Calu3 (cell line): ENCODE measurements at places on chromosomes 6 and 20. TPM values are rescaled to one million over a fixed set of nuclear protein-coding genes. Genes with fewer than 3 reads are reported as not detected.

The MLN gene
- total RNA-seq, result not detected in 2 replicates

The TP53TG5 gene
- total RNA-seq, result 0.52 and 0.88 TPM in 2 replicates

The GHRH gene
- not detected in 2 replicates for total RNA-seq

The ANKRD66 gene
- total RNA-seq, result not detected in 2 replicates

The GPLD1 gene
- 2.0 and 3.5 TPM in 2 replicates for total RNA-seq

The PROKR2 gene
- not detected in 2 replicates for total RNA-seq

The SAMD10 gene
- 23.6 and 23.7 TPM in 2 replicates for total RNA-seq

The GDAP1L1 gene
- not detected in 2 replicates for total RNA-seq

The TP53INP2 gene
- 5.0 and 5.2 TPM in 2 replicates for total RNA-seq

The SCAF8 gene
- total RNA-seq, result 28.0 and 28.6 TPM in 2 replicates

The GLO1 gene
- 137 and 147 TPM in 2 replicates for total RNA-seq

The PTGIS gene
- total RNA-seq, result 0.26 and 0.29 TPM in 2 replicates

The TUBB2B gene
- total RNA-seq, result 2.5 and 3.0 TPM in 2 replicates

The KLHDC3 gene
- total RNA-seq, result 85.9 and 95.7 TPM in 2 replicates

The FAM50B gene
- 5.8 and 7.8 TPM in 2 replicates for total RNA-seq

The SLC17A3 gene
- total RNA-seq, result not detected in 2 replicates

The GNRH2 gene
- 0.50 and 1.7 TPM in 2 replicates for total RNA-seq

The RNF39 gene
- total RNA-seq, result 1.3 and 1.4 TPM in 2 replicates

The DLK2 gene
- total RNA-seq, result 0.59 and 0.86 TPM in 2 replicates

The C20orf202 gene
- 0.22 TPM in 1 of 2 replicates, not detected in the other for total RNA-seq

The RNF114 gene
- 72.3 and 93.9 TPM in 2 replicates for total RNA-seq

GRCh38 chr6:558089-558488, 98.8 kb downstream of the HUS1B start:
- DNase-seq, result no peak

DNA sequence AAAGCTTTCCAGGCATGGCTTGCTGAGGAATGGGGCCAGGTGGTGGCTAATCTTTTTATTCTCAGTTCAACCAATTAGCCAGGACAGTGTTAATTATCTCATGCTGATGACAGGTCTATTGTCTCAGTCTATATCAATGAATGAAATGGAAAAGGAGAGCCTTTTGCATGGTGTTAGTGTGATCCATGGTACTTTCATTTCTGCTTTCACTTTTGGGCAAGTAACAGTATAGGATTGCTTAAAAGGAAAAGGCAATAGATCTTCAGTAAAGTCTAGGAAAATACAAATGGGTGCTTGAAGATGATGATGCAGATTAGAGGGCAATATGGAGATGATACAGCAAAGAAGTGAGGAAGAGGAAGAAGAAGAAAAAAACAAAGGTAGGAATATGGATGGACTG, 430.3 kb downstream of the TFAP2A start:
- DNase-seq, result no peak

GRCh38 chr6:157089851-157090250, 233.5 kb downstream of the TMEM242 start:
- DNase-seq, result no peak

GRCh38 chr6:118775381-118775780, 118.6 kb upstream of the ASF1A start:
- DNase-seq, result no peak

DNA sequence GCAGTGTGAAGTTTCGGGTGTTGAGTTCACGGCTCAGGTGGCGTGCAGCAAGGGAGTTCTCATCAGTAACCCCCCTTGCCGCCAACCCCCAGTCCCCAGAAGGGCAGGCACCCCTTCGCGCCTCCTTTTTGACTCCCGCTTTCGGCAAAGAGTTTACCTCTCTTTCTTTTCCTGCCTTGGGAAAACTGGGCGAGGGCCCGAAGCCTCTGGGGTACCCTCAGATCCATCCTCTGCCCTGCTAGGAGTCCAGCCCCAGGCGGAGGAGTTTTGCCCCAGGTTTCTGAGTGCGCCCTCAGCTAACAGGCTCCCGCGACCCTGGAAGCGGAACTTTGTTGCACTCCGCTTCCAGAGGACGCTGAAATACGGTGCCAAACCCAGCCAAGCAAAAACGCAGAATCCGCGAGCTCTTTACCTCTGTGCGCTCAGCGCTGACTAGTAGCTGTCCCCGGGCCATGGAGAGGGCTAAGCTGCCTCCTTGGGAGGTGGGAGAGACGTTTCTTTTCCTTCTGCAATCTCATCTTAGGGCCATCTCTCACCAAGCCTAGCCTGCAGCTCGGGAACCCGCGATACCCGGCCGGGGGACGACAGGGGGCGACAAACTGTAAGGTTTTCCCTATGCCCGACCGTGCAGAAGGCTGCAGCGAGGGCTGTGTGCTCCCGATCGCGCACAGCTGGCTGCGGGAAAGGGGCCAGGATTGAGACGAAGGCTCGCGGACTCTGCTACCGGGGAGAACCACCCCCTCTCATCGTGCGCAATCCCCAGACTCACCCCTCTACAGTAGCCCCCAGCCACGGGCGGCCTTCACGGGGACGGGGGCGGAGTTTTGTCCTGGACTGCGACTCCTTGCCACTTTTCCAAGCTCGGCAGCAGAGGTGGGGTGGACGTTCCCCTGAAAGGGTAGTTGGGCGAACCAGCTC, 2.7 kb upstream of the PAX1 start:
- no peak for DNase-seq

DNA sequence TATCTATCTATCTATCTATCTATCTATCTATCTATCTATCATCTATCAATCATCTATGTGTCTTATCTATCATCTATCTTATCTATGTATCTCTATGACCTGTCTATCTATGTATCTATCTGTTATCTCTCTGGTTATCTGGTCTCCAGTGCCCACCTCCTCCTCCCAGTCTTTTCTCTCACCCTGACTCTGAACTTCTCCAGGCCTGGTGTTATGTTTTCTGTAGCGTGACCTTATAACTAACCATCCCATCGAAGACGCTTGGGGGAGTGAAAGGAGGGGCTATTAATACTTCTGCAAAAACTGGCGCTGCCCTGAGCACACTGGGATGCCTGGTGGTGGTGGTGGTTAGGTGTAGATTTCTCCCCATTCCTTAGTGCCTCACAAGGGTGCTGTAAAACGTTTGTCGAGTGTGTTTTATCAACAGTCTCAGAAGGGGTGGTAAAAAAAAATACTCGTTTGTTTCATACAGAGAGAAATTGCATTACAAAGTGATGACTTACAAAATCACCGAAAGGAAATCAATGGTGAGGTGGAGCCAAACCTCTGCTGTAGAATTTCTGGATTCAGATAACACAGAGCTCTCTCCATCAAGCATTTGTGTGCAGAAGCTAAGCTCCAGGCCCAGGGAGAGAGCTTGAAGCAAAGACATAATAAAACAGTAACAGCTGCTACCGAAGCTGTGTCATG, 156.2 kb downstream of the BCAS1 start:
- peak; percentile 43 for DNase-seq

GRCh38 chr6:133978896-133979240, 25.8 kb downstream of the TBPL1 start:
- DNase-seq, result no peak

GRCh38 chr20:50277460-50278376, 87.1 kb downstream of the CEBPB start:
- DNase-seq, result no peak

- DNase-seq, result no peak
Measured at GRCh38 chr20:10478205-10478604, 43.1 kb downstream of the SLX4IP start.

- peak; percentile 57 for DNase-seq
Measured at GRCh38 chr20:4130404-4131189, 115.2 kb upstream of the RNF24 start.

- DNase-seq, result no peak
Measured at GRCh38 chr6:75437421-75437891, 56.1 kb downstream of the FILIP1 start.

DNA sequence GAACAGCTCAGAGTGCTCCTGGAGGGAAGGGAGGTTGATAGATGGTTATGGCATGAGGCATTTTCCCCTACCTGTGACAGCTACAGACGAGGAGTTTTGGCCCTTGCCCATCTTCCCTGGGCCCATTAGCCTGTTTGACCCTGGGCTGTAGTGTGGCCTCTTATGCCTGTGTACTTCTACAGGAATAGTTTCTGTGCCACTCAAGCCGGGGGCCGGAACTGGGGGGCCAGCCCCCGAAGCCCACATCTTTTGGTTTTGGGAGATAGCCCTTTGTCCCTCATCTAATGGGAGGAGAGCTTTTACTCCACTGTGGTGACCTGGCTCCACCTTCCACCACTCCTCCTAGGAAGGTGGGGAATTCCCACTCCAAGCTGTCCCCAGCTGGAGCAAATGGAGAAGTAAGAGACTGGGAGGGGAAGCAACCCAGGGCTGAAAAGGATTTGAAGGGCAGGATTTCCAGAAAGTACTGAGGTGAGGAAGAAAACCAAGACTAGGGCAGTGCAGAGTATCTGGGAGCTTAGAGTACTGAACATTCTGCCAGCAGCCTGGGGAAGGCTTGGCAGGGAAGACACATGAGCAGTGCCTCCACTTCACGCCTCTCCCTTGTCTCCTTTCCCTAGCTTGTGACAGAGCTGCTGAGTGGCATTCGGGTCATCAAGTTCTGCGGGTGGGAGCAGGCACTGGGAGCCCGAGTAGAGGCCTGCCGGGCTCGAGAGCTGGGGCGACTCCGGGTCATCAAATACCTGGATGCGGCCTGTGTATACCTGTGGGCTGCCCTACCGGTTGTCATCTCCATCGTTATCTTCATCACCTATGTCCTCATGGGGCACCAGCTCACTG, 6.9 kb downstream of the ABCC10 start:
- DNase-seq, result no peak

GRCh38 chr20:50959543-50960126, 1.0 kb downstream of the MOCS3 start:
- no peak for DNase-seq

GRCh38 chr6:32427218-32427617, 12.5 kb upstream of the HLA-DRA start:
- no peak for DNase-seq

DNA sequence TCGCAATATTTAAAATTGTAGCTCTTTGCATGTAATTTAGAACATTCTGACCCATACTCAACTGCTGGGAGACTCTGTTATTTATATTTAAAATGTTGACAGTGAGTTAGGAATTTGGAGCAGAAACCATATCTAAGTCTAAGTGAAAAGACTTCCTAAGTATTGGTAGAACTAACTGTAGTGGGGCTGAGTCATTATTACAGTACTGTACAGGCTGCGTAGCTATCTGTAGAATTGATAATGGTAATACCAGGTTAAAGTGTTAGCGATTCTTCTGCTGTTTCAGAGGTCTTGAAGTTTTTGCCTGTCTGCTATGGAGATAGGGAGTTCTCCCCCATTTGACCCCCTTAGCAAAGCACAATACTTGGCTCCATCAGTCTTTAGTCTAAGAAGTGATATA, 3.6 kb downstream of the TOP1 start:
- no peak for DNase-seq

GRCh38 chr6:3343089-3343883, 84.5 kb downstream of the PSMG4 start:
- DNase-seq, result no peak

- DNase-seq, result no peak
Measured at GRCh38 chr6:136525586-136526195, 24.5 kb downstream of the MAP7 start.

- DNase-seq, result no peak
Measured at GRCh38 chr20:539848-540247, 3.7 kb downstream of the CSNK2A1 start.

GRCh38 chr20:18647777-18648176, 59.9 kb downstream of the DTD1 start:
- DNase-seq, result no peak

DNA sequence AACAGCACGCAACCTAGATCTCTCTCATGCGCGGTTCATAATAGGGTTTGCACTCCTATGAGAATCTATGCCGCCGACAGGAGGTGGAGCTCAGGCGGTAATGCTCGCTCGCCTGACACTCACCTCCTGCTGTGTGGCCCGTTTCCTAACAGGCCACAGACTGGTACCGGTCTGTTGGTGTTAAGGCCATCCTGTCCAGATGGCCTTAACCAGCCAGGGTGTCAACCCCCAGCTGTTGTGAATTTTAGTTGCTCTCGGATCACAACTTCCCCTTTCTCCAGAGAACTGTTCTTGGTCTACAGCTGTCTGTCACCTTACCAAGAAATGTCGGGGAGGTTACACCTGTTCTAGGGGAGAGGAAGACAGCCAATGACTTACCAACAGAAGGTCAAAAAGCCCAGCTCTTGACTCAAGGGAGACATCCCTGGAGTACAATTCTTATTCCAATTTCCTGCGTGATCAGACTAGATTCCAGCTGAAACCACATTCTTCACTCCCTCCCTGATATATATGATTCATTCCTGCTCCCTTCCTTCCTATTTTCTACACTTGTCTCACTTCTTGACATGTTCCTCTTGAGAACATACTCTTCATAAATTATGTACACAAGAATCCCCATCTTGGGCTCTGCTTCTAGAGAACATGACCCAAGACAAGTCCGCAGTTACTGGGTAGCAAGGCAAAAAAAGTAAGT, 23.1 kb upstream of the DNAAF9 start:
- DNase-seq, result no peak

DNA sequence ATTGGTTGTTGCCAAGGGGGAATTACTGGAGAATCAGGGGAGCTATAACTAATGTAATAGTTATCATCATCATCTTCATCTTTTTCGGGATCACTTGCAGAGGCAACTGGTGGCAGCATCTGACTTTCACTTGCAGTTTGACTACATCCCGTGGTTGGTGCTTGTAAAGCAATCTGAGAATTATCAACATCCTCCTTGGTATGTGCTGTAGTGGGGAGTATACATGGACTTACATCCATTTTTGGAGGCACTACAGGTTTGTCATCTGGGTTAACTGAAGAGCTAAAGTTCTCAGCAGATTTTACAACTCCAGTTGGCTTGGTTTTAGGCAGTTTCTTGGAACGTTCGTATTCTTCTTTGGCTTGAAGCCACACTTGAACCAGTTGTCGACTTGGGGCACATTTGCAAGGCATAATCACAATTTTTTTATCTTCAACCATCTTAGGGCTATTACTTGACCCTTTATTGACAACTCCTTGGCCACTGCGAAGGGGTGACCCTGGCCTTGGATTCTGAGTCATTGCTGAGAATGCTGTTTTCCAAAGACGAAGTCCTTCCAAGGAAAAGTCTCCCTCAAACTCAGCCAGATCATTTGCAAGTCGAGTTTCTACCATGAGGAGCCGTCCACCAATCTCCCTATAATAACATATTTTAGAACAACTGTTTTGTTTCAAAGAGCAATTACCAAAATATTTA, 115.5 kb downstream of the REV3L start:
- DNase-seq, result no peak
